HCEC 1CT (cell line): ENCODE measurements at places on chromosomes 13 and 19.

DNA sequence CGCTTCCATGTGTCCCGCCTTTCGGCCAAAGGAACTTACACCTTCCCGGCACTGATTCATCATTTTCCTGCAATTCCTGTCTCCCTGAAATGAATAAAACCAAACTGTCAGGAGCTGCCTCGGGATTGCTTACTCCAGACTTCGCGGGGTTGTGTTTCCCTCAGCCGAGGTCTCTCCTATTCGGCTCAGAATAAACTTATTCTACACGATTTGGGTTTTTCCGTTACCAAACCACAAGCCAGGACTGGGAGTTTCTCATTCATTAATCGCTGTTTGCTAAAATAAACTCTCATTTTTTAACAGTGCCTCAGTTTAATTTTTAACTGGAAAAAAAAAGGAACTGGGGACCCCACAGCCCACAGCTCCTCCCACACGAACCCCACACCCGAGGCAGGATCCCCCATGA, 667 bp downstream of the ZNF878 start:
- no peak for DNase-seq

DNA sequence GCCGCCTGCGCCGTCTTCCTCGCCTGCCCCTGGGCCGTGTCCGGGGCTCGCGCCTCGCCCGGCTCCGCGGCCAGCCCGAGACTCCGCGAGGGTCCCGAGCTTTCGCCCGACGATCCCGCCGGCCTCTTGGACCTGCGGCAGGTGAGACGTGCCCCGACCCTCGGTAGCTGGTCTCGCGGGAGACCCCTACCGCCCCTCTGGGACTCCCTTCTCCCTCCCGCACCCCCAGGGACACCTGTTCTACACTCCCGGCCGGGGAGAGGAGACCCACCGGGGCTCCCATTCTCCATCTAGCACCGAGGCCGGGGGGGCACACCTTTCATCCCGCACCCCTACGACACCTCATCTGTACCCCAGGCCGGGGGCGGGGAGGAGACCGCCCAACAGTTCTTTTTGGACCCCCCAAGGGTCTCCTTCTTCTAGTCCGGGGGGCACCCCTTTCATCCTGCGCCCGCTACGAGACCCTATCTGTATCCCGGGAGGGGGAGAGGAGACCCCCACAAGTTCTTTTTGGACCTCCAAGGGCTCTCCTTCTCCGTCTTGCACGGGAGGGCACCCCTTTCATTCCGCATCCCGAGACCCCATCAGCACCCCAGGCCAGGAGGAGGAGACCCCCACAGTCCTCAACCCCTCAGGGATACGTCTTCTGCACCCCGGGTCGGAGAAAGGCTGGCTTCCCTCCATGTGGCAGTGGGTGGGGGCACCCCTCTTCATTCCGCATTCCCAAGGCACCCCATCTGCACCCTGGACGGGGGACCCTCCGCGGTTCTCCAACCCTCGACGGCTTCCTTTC, 533 bp downstream of the TNFSF9 start:
- no peak for DNase-seq

GRCh38 chr19:3190921-3191805, 5.4 kb downstream of the NCLN start:
- no peak for DNase-seq

GRCh38 chr13:33870046-33870668, 52.2 kb downstream of the RFC3 start:
- DNase-seq = no peak

- no peak for DNase-seq
Measured at GRCh38 chr13:74077375-74077774, 56.8 kb downstream of the KLF12 start.

DNA sequence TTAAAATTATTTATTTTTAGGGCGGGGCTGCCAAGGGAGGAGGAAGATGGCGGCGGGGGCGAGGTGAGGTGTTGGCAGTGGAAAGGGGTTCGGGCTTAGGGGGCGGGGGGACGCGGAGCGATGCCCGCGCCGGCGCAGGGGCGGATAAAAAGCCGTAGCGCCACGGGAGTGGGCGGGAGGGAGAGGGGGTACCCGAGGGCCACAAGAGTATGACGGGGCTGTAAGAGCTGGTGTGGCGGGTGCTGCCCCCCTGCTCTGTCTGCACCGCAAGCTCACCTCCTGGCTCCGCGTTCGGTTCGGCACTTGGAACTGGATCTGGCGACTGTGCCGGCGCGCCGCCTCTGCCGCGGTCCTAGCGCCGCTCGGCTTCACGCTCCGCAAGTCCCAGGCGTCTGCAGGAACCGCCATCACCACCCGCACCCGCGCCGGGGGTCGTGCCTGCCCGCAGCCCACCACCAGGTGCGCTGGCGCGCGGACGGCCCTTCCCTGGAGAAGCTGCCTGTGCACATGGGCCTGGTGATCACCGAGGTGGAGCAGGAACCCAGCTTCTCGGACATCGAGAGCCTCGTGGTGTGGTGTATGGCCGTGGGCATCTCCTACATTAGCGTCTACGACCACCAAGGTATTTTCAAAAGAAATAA, 265.2 kb upstream of the SGCG start:
- DNase-seq = no peak

- DNase-seq = no peak
Measured at GRCh38 chr13:19592657-19593180, 31.4 kb upstream of the TPTE2 start.

GRCh38 chr19:54351474-54351873, 12.5 kb upstream of the LILRA4 start:
- no peak for DNase-seq
